Posterior vena cava (tissue), 2 donors: ENCODE measurements at places on chromosomes 4 and X. TPM values are rescaled to one million over a fixed set of nuclear protein-coding genes. Genes with fewer than 3 reads are reported as not detected.

DNA sequence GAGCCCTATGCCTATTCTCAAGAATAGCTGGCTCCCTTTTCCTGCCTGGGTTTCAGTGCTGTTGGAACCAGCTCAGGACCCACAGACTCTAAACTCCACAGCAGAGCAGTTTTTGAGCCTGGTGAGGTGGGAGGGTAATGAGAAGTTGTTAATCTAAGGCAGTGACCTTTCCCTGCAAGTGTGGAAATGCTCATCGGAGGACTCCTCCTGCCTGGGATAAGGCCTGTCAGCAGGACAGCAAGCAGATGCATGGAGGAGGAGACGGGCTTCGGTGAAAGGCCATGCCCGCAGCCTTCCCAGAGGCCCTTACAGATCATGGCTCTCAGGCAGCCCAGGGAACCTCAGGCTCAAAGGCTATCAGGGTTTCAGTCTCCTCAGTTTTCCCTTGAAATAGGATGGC lies 70.0 kb upstream of the SHISA3 start:
- DNase-seq, result no peak

DNA sequence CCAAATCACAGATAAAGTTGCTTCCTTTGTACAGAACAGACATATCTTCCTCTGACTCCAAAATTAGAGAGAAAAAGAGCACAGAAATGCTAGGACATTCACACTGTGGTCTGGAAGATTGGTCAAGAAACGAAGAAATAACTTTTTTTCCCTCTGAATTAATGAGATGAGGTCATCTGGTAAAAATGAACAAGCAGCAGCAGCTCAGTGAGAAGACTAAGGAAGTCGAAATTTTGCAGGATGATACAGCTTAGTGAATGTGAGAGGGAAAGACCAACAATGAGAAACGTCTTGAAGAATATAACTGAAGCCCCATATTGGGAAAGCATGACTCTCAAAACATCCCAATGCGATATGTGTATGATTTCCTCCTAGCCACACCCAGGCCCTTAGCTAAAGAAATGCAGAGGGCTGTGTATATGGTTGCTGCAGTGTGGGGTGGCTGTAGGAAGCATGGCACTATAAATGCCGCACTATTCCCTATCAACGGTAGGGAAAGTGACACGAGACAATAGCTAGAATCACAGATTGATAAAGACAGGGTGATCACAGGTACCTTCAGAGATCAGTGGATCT lies 208.6 kb downstream of the VEGFC start:
- no peak for DNase-seq

DNA sequence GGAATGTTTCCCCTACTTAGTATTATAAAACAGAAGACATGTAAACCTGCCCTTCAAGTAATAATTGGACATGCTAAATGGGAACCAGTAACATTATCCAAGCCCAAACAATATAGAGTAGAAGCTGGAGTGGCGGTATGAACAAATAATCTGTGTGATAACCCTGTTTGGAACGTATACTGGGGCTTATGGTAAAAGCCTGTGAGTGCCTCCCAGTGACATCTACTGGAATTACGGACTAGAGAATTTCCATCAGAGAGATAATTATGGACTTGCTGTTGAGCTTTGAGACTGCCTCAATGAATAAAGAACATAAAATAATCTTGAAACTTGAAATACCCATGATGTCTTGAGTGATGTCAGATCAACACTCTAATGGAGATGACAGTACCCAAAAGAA lies 406.3 kb upstream of the GRIA3 start:
- no peak for DNase-seq

DNA sequence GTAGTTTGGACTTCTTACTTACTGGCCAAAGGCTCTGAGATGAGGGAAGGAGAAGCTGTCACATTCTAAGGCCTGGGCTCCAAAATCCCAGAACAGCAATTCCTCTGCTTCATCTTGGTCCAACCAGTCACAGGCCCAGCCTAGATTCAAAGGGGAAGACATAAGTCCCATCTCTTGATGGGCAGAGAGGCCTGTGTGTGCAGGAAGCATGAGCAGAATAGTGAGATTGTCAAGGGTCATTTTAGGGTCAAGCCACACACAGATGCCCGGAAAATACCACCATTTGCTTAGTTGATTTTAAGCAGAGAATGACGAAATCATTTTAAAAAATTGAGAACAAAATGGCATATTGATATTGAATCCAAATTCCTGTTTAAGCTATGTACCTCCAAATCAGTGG lies 580.9 kb upstream of the ZFP42 start:
- DNase-seq, result no peak

DNA sequence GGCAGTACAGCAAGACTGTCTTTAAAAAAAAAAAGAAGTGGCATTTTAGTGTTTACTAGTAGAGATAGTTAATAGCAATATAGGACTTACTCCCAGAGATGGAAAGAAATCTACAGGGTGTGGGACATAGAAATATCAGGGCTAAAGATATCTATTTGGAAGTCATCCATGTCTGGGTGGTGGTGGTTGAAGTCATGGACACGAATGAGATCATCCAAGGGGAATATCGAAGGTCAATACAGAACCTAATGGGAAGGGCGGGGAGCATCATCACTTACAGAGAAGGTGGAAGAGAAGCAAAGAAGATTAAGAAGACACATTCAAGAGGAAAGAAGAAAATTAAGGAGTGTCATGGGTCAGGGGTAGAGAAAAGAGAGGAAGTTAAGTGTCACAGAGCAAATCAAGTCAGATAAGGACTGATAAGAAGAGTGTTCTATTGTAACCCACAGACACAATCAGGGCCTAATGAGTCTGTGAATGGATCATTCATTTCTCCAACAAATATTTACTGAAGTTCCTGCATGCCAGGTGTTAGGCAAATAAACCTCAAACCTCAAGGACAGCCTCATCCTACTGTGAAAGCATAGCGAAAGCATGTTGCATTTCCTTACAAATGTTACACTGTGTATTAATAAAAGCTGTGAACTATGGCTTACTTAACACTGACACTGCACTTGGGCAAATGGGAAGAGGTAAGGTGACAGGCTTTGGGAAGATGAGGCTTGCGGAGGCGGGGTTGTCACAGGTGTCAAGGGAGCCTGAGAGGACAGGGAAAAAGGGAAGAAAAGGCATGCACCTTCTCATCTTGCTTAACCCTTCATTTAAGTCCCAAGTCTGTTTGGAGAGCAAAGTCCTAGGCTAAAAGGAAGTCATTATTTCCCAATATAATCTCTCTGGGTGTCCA lies 65.3 kb downstream of the ELOVL6 start:
- DNase-seq, result no peak

- no peak for DNase-seq
These were observed 593 bp upstream of the JAKMIP1 start for GRCh38 chr4:6200922-6201362.

- DNase-seq, result peak; percentile 83
These were observed 637 bp downstream of the MAMLD1 start for GRCh38 chrX:150363561-150364346.

DNA sequence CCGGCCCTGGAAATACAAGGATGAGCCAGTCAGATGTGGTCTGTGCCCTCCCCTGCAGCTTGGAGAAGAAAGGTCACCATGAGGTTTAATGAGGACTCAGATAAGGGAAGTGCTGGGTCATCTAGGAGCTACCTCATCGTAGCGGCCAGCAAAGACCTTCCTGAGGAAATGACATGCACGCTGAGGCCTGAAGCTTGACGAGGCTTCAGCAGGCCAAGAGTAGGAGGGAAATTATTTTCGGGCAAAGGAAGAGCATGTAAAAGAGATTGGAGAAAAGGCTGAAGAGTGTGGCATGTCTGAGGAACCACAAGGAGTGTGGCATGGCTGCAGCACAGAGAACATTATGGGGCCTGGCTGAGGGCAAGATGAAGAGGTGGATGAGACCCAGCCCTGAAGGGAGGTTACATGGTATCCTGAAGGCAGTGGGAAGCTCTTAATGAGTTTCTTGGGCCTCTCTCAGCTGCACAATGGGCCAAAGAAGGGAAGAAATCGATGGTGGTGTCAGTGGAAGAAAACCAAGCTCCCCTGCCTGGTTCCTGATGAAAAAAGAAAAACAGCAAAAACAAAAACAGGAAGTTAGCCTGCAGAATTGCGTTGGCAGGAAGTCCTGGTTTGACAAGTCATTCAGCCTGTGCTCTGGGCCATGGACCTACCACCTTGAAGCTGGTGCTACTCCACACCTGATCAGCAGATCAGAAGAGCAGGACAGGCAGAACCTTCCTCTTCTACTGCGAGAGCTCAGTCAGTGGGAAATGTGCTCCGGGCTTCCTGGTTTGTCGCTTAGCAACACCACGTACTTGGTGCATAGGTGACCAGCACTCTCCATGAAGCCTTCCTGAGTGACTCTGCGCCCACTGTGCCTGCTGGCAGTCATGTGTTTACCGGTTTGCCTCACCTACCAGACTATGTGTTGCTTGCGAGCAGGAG lies 134.5 kb upstream of the KLF3 start:
- no peak for DNase-seq

- DNase-seq, result no peak
These were observed 175.9 kb downstream of the SLC39A8 start for GRCh38 chr4:102169345-102169744.

- DNase-seq, result no peak
These were observed 8.8 kb downstream of the JAKMIP1 start for GRCh38 chr4:6191448-6192130.

- DNase-seq, result no peak
These were observed 42.1 kb downstream of the TRIM61 start for GRCh38 chr4:164935363-164935762.

DNA sequence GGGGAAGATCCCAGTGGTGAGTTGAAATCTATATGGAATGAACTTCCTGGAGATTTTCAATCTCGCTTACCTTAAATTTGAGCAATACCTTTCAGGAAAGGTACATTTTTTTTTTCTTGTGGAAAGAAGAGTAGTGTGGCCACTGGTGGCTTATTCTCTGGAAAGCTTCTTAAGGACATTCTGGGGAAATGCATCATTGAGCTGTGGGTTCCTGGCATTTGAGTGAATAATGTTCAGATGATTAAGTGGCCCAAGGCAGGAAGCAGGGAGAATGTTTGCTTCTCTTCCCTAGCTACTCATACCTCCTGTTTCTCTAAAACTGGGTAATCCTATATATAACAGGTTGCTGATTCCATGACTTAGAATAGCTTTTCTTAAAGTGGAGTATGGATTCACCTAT lies 31.8 kb downstream of the STAG2 start:
- no peak for DNase-seq

- DNase-seq, result no peak
These were observed 141.7 kb downstream of the HHIP start for GRCh38 chr4:144787365-144788258.

GRCh38 chrX:153731845-153732215 lies 7.2 kb downstream of the ABCD1 start:
- no peak for DNase-seq

DNA sequence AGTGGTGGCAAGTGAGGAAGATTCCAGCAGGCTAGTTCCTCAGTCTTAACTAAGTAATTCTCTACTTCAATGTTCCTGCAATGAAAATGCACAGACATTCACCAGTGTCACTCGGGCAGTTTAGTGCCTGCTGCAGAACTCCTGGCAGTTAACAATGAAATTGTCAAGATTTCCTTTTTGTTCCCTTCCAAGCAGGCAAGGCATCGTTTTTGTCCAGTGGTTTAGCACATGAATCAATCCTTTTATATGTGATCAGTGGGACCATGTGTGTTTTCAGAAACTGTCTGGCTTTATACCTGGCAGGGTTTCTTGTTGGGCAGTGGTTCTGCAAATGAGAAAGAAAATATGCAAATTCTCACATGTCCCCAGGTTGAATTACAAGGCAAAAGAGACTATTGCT lies 122.2 kb downstream of the GBA3 start:
- DNase-seq, result no peak

- no peak for DNase-seq
These were observed 343.1 kb upstream of the MAOA start for GRCh38 chrX:43313035-43313434.

DNA sequence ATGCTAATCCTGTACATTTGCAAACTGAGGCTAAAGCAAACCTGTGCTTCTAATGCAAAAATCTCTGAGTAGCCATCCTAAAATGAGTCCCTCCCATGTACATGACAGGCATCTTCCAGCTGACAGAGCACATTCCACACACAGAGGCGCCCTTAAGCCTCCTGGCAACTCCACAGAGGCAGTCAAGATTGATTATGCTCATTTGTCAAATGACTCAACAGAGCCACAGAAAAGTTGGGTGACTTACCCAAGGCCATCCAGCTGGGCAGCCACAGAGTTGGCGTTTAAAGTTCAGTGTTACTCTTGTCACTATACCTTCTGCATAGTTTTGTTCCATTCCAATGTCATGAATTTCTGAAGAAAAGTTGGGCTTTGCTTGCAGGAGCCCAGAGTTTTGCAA lies 394.6 kb upstream of the FGF13 start:
- no peak for DNase-seq

GRCh38 chr4:28082686-28083390 lies 1222.2 kb downstream of the STIM2 start:
- DNase-seq, result no peak

DNA sequence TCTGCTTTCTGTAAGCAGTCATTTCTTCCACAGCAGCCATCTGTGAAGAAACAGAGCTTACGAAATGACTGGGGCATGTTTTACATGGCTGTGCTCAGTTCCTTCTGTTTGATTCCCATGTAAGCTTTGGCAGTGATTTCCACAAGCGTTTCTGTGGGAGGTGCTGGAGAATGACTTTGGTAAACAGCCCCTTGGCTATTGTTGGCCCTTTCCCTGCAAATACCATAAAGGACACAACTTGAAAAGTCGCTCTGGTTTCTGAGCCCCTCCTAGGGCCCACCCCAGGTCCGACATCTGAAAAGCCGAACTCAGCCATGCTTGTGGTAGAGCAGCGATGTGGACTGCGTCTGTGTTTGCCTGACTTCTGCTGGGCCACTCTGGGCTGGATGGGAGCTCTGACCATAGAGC lies 3.7 kb downstream of the LIMCH1 start:
- DNase-seq, result no peak

DNA sequence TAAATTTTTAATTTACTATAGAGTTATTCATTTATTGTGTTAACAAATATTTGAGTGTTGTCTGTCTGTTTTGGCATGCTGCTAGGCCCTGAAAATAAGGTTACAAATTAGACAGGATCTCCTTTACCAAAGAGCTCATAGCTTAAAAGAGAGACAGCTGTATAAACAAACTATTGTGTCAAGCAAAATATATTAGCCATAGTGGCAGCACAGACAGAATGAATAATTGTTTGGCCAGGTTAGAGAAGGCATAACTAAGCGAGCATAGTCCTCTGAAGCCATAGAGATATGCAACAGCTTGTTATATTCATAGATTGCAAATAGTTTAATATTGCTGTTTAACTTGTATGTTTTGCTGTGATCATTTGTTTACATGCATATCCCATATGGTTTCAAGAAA lies 66.7 kb upstream of the NDUFC1 start:
- no peak for DNase-seq

GRCh38 chrX:132375941-132376340 lies 112.9 kb downstream of the MBNL3 start:
- DNase-seq, result no peak

Gene DHX15
- 99.2 TPM for total RNA-seq

Gene USP46
- 18.3 TPM for total RNA-seq

Gene RBM46
- not detected for total RNA-seq

Gene UNC5C
- 9.2 TPM for total RNA-seq

Gene SH3RF1
- 13.8 TPM for total RNA-seq

Gene HERC6
- total RNA-seq, result 6.2 TPM

Gene KIAA1210
- total RNA-seq, result not detected

Gene ARR3
- total RNA-seq, result not detected

Gene PROM1
- not detected for total RNA-seq

Gene SLC9A7
- 1.8 TPM for total RNA-seq

Gene UGT2B15
- not detected for total RNA-seq

Gene SATL1
- total RNA-seq, result not detected

Gene METTL14
- total RNA-seq, result 44.8 TPM

Gene NAP1L2
- total RNA-seq, result 3.0 TPM
